ENCODE measurements at places on chromosomes 12 and 14. TPM values are rescaled to one million over a fixed set of nuclear protein-coding genes. Genes with fewer than 3 reads are reported as not detected.

CLEC4E gene
- not detected for total RNA-seq

CD163L1 gene
- not detected for total RNA-seq

NELL2 gene
- 61.9 TPM for total RNA-seq

OR6C6 gene
- not detected for total RNA-seq

SBNO1 gene
- 40.4 TPM for total RNA-seq

PA2G4 gene
- 398 TPM for total RNA-seq

ALDH6A1 gene
- 24.0 TPM for total RNA-seq

LRRC74A gene
- not detected for total RNA-seq

FAM177A1 gene
- total RNA-seq: 58.5 TPM

ERBB3 gene
- total RNA-seq: 1.0 TPM

UNC79 gene
- 0.02 TPM for total RNA-seq

NACA gene
- total RNA-seq: 1,279 TPM

KRT75 gene
- not detected for total RNA-seq

OR4K13 gene
- not detected for total RNA-seq

LRIG3 gene
- total RNA-seq: not detected

TARBP2 gene
- 26.8 TPM for total RNA-seq

SERPINA9 gene
- total RNA-seq: not detected

KRT76 gene
- not detected for total RNA-seq

PTCSC3 gene
- total RNA-seq: not detected

KLHDC1 gene
- total RNA-seq: 0.79 TPM

TPPP2 gene
- not detected for total RNA-seq

RPL10L gene
- total RNA-seq: not detected

SPTB gene
- total RNA-seq: 0.42 TPM

GMFB gene
- 29.5 TPM for total RNA-seq
